ENCODE measurements at places on chromosomes 7 and 10. TPM values are rescaled to one million over a fixed set of nuclear protein-coding genes. Genes with fewer than 3 reads are reported as not detected.

GIMAP6 gene
- 11.1 TPM for total RNA-seq

SUN3 gene
- not detected for total RNA-seq

ARID5B gene
- 54.6 TPM for total RNA-seq

EVX1 gene
- not detected for total RNA-seq

CELF2 gene
- total RNA-seq, result 191 TPM

PDE6C gene
- not detected for total RNA-seq

ENTPD1 gene
- total RNA-seq, result 12.7 TPM

LDB3 gene
- total RNA-seq, result 20.8 TPM

C7orf25 gene
- total RNA-seq, result 16.3 TPM

ZNF425 gene
- 7.2 TPM for total RNA-seq

PRTFDC1 gene
- total RNA-seq, result 25.7 TPM

TMEM140 gene
- total RNA-seq, result 12.7 TPM

Data from dorsolateral prefrontal cortex (tissue), 122 donors.